ENCODE measurements at places on chromosomes 1 and 21. TPM values are rescaled to one million over a fixed set of nuclear protein-coding genes. Genes with fewer than 3 reads are reported as not detected.

The NR1I3 gene
- not detected for total RNA-seq

The NES gene
- 0.04 TPM for total RNA-seq

GRCh38 chr1:87279966-87280535 is 48.6 kb upstream of the LMO4 start:
- DNase-seq = no peak
- H3K27me3 ChIP-seq = peaks cover 15% of the 10 kb centered on the region
- H3K4me1 ChIP-seq = no peaks in the 10 kb centered on the region
- H3K4me3 ChIP-seq = no peak overlapping the region
- H3K36me3 ChIP-seq = no peaks in the 10 kb centered on the region

The SLC25A34 gene
- total RNA-seq = 0.76 TPM

- DNase-seq = no peak
- no peak overlapping the region for H3K4me3 ChIP-seq
- H3K27me3 ChIP-seq = no peaks in the 10 kb centered on the region
- H3K36me3 ChIP-seq = peaks cover 7% of the 10 kb centered on the region
- H3K27ac ChIP-seq = no peak overlapping the region
Observed at GRCh38 chr1:8174807-8175206, 143.1 kb upstream of the SLC45A1 start.

GRCh38 chr1:201385299-201385891 is 7.9 kb upstream of the TNNT2 start:
- no peak overlapping the region for H3K27ac ChIP-seq
- H3K36me3 ChIP-seq = no peaks in the 10 kb centered on the region
- H3K27me3 ChIP-seq = no peaks in the 10 kb centered on the region
- no peak overlapping the region for H3K4me3 ChIP-seq

DNA sequence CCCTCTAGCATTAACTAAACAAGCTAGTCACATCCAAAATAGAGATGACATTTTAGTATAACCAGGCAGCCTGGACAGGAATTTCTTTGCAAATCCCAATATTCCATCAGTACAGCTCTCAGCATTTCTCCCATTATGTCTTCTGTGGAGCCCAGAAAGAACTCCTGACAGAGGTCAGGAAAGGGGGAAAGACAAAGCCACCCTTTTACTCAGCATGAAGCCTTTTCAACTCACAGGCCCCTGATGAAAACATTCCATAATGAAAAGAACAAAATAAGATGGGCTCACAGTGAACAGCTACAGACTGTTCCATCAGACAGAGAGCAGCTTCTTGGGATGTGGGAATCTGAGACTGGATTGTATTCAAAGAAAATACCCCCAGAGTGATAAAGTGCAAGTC is 80.6 kb downstream of the TEX35 start:
- H3K4me1 ChIP-seq = no peaks in the 10 kb centered on the region
- H3K27me3 ChIP-seq = peaks cover 17% of the 10 kb centered on the region
- H3K4me3 ChIP-seq = no peak overlapping the region
- no peak overlapping the region for H3K27ac ChIP-seq
- H3K36me3 ChIP-seq = no peaks in the 10 kb centered on the region

- H3K27ac ChIP-seq = peak overlapping the region; percentile 41
- peaks cover 34% of the 10 kb centered on the region for H3K4me1 ChIP-seq
- H3K4me3 ChIP-seq = no peak overlapping the region
Observed at GRCh38 chr1:206679738-206680211, 4.9 kb upstream of the MAPKAPK2 start.

DNA sequence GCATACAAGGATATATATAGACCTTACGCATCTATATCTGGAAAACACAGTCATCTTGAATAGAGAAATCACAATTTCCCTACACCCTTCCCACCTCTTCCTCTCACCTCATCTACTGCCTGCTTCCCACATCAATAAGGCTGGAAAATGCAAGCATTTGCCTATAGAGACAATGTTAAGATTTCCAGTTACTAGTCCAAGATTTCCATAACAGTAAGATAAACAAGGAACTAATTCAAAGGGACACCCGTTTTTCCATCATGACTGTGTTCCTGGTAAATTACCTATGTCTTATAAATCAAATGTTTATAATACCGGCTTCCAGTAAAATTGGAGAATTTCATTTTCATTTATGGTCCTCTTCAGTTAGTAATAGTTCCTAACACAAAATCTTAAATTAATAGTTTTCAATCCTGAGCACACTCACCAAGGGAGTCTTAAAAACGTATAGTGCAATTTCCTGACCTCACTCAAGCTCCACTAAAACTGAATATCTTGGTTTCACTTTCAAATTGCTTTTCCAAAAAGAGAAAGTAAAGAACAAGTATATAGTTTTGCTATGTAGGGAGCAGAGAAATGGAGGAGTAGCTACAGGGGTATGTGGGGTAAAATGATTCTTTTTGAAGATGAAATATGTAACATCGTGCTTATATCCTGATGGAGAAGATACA is 398.7 kb downstream of the PLPP3 start:
- H3K4me1 ChIP-seq = no peaks in the 10 kb centered on the region
- H3K36me3 ChIP-seq = no peaks in the 10 kb centered on the region
- no peak overlapping the region for H3K4me3 ChIP-seq
- H3K27me3 ChIP-seq = no peaks in the 10 kb centered on the region
- no peak for DNase-seq
- H3K27ac ChIP-seq = no peak overlapping the region

DNA sequence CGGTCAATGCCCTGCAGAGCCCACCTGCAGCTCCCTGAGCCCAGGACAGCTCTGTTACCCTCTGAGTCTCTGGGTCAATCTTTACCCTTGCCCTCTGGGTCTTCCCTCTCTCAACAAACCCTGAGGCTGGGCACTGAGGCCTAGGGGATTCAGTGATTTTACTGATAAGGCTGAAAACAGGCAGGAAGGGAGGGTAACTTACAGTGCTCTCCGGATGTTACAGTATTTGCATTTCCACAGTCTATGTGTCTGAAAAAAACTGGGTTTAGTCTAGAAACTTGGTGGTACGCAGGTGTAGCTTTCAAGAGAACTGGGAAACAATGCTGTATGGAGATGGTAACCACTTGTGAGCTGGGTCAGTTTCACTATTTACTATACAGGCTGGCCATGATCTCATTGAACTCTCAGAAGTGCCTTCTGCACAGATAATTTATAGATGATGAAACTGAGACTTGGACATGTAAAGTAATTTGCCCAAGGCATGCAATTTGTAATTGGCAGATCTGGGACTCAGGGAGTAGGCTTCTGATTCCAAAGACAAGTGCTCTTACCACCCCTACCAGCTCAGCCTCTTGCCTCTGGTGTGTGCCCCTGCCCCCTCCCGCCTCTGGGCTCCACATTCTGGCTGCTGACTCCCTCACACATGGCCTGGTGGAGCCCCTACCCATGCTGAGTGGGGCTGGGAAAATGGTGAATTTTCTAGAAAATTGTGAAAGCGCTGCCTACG is 48.8 kb downstream of the TENT5C start:
- DNase-seq = no peak
- peak overlapping the region; percentile 18 for H3K27ac ChIP-seq
- H3K4me3 ChIP-seq = peak overlapping the region; percentile 42
- H3K36me3 ChIP-seq = no peaks in the 10 kb centered on the region

DNA sequence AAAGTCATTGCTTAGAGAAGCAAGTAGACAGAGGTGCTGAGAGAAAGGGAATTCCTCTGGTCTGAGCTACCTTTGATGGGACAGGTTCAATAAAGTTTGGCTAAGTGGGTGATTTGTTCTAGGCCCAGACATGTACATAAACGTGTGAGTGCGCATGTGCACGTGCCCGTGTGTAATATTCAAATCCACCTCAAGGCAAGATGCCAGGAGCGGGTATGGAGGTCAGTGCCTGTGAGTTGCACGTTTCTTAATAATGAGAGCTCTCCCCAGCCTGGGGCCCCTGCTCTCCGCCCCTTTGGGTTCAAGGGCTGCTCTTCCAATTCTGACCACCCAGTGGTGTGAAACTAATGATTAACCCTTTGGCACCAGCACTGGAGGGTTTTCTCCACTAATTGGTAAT is 53.8 kb upstream of the LMO4 start:
- H3K36me3 ChIP-seq = no peaks in the 10 kb centered on the region
- no peak overlapping the region for H3K27ac ChIP-seq
- no peak overlapping the region for H3K4me3 ChIP-seq
- no peak for DNase-seq
- H3K4me1 ChIP-seq = no peaks in the 10 kb centered on the region

DNA sequence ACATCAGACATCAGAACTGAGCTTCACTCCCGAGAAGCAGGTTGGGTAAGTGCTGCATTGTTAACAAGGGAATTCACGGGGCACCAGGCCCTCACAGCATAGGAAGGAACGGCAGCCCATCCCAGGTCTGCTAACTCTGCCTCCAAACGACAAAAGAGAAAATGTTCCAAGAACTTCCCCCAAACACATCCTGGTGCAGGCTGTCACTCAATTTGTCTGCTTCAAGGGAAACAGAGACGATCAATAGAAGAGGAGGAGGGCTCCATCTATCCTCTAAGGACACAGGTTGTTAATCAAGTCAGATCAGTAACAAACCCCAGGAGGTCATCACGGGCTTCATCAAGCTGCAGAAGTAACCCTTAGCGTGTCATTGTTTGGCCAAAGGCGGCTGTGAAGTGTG is 3.5 kb upstream of the TSPEAR start:
- no peaks in the 10 kb centered on the region for H3K36me3 ChIP-seq
- no peak overlapping the region for H3K4me3 ChIP-seq
- no peak overlapping the region for H3K27ac ChIP-seq
- DNase-seq = no peak
- peaks cover 15% of the 10 kb centered on the region for H3K4me1 ChIP-seq
- H3K27me3 ChIP-seq = peaks cover 50% of the 10 kb centered on the region

The WNT4 gene
- not detected for total RNA-seq

- DNase-seq = no peak
- H3K4me1 ChIP-seq = no peaks in the 10 kb centered on the region
- H3K4me3 ChIP-seq = no peak overlapping the region
- no peak overlapping the region for H3K27ac ChIP-seq
- H3K36me3 ChIP-seq = no peaks in the 10 kb centered on the region
- peaks cover 3% of the 10 kb centered on the region for H3K27me3 ChIP-seq
Observed at GRCh38 chr21:15222707-15223106, 157.9 kb upstream of the NRIP1 start.

The HLCS gene
- 12.2 TPM for total RNA-seq

DNA sequence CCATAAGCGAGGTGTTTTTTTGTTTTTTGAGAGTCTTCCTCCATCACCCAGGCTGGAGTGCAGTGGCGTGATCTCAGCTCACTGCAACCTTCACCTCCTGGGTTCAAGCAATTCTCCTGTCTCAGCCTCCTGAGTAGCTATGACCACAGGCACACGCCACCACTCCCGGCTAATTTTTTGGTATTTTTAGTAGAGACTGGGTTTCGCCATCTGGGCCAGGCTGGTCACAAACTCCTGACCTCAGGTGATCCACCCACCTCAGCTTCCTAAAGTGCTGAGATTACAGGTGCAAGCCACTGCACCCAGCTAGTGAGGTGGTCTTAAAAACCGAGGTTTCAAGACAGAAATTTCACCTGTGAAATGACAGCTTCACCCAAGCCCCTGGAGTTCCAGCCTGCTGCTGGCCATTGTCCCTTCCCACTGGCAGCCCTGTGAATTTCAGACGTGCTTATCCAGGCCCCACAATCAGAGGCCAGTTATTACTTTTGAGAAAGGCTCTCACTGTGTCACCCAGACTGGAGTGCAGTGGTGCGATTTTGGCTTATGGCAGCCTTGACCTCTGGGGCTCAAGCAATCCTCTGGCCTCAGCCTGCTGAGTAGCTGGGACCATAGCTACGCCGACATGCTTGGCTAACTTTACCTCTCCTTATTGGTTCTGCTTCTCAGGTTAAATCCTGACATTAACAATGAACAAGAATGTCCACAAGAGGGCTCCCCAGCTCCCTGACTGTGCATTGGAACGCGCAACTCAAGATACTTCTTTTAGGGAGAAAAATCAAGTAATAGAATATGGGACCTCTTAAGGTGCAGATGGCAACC is 19.4 kb downstream of the ENO1 start:
- peaks cover 39% of the 10 kb centered on the region for H3K36me3 ChIP-seq
- peak; percentile 36 for DNase-seq
- peak overlapping the region; percentile 64 for H3K27ac ChIP-seq
- H3K4me1 ChIP-seq = peaks cover 32% of the 10 kb centered on the region

DNA sequence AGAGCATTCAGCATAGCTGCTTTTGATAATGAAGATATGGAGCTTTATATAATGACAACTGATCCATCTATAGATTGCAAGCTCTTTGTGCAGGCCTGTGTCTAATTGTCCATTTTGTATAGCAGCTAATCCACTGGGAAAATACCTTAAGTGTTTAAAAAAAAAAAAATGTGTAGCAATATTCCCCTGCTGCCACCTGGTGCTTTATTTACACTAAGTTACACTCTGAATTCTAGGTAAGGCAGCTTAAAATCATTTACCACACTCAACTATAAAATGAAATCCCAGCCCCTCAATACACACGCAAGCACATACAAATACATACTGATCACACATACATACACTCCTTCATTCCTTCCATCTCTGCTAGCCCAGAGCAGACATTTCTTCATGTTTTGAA is 49.1 kb upstream of the BCL9 start:
- H3K4me1 ChIP-seq = peaks cover 4% of the 10 kb centered on the region
- H3K4me3 ChIP-seq = no peak overlapping the region
- H3K27me3 ChIP-seq = peaks cover under 1% of the 10 kb centered on the region
- H3K36me3 ChIP-seq = no peaks in the 10 kb centered on the region
- no peak for DNase-seq

- peaks cover 4% of the 10 kb centered on the region for H3K36me3 ChIP-seq
- DNase-seq = no peak
- no peak overlapping the region for H3K27ac ChIP-seq
- no peaks in the 10 kb centered on the region for H3K27me3 ChIP-seq
- no peak overlapping the region for H3K4me3 ChIP-seq
Observed at GRCh38 chr21:36847189-36847588, 119.3 kb downstream of the HLCS start.

DNA sequence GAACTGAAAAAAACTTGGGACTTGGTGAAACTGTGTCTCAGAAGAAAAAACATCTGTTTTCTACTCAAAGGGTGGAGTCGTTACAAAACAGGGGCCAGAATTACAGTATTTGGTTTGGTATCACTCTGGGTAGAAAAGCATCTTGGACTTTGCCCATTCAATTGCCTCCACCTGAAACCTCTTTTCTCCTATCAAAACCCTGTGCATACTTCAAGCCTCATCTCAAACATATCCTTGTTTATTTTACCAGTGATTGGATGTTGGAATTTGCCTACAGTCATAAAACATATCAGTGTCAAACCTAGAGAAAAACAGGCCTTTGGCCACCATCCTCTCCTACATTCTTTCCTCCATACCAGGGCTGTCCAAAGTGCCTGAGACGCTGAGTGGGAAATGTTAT is 281.5 kb downstream of the PLPP3 start:
- H3K36me3 ChIP-seq = no peaks in the 10 kb centered on the region
- H3K4me3 ChIP-seq = no peak overlapping the region
- DNase-seq = no peak
- H3K4me1 ChIP-seq = no peaks in the 10 kb centered on the region
- no peak overlapping the region for H3K27ac ChIP-seq
- H3K27me3 ChIP-seq = no peaks in the 10 kb centered on the region

The TRAF3IP3 gene
- total RNA-seq = 194 TPM

DNA sequence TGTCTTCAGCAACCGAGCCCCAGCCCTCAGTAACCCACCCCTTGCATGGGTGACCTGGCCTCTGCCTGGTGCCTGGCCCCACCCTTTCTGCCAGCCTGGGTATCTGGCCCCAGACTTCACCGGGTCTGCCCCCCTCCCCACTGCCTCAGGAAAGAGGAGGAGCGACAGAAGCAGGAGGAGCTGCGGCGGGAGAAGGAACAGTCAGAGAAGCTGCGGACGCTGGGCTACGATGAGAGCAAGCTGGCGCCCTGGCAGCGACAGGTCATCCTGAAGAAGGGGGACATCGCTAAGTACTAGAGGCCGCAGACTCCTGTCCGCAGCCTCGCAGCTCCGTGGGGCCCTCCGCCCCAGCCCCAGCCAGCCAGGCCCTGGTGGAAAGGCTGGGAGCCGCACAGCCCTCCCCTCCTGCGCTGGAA is 6.1 kb downstream of the TNFRSF25 start:
- DNase-seq = no peak
- peaks cover 16% of the 10 kb centered on the region for H3K27me3 ChIP-seq
- peaks cover 25% of the 10 kb centered on the region for H3K36me3 ChIP-seq
- peaks cover 43% of the 10 kb centered on the region for H3K4me1 ChIP-seq
- H3K4me3 ChIP-seq = peak overlapping the region; percentile 56

The NCAM2 gene
- total RNA-seq = not detected

Measured in activated naive CD8-positive, alpha-beta T cell treated with anti-CD3 and anti-CD28 coated beads for 36 hours (primary cell).